ENCODE measurements at places on chromosomes 3 and 15. TPM values are rescaled to one million over a fixed set of nuclear protein-coding genes. Genes with fewer than 3 reads are reported as not detected.

The GP5 gene
- total RNA-seq = 0.01 TPM

The CFAP20DC gene
- 1.9 TPM for total RNA-seq

The SERINC4 gene
- total RNA-seq = 0.09 TPM

The BCL2A1 gene
- total RNA-seq = 9.7 TPM

The KNG1 gene
- total RNA-seq = not detected

The IP6K1 gene
- 21.2 TPM for total RNA-seq

The GPR160 gene
- total RNA-seq = 2.1 TPM

Measured in A549 treated with AZD2906 at 1 μM for 4 hours (cell line).